KG1 (cell line): ENCODE measurements at places on chromosomes 5 and 9.

DNA sequence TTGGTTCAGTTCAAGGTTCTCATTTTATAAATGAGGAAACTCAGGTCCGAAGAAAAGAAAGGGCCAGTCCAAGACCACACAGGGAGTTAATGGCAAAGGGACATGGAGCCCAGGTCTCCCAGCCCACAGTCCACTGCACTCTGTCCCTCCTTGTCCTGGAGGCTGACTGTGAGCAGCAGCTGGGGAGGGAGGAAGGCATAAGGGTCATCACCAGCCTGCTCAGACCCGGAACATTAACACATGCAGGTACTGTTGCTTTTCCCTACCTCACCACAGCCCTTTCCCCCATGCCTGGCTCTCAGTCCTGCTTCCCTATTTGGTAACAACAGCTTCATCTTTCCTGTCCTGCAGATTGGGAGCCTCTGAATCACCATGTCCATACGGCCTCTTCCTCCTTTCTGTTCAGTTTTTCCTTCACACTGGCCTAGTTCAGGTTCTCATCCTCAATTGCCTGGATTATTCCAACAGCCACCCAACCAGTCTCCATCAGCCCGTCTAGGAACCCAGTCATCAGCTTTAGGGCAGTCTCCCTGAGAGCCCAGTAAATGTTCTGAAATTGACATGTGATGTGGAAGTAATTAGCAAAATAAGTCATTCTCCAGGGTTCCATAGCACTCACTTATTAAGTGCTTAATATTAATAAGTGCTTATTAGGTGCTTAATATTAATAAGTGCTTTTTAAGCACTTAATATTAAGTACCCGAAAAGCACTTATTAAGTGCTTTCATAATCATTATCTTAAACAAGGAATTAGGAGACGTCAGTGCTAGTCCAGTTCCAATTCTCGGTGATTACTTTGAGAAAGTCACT, 4.3 kb downstream of the GPX3 start:
- no peak for DNase-seq

DNA sequence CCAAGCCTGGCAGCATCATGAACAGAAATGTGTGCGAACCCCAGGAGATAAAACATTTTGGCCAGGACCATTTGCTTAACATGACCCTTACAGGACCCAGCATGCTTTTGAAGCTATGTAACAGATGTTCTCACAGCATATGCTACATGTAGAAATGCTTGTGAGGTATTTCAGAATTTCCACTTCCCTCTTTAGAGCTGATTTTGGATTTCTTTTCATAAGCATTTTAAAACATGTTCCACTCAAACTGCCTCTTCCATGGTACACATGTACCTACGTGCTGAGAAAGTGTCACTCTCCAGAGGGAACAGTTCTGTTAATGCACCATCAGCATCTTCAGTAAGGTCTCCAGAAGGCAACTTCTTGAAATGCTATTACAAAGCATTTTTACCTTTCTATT, 15.7 kb upstream of the TSSK1B start:
- no peak for DNase-seq

DNA sequence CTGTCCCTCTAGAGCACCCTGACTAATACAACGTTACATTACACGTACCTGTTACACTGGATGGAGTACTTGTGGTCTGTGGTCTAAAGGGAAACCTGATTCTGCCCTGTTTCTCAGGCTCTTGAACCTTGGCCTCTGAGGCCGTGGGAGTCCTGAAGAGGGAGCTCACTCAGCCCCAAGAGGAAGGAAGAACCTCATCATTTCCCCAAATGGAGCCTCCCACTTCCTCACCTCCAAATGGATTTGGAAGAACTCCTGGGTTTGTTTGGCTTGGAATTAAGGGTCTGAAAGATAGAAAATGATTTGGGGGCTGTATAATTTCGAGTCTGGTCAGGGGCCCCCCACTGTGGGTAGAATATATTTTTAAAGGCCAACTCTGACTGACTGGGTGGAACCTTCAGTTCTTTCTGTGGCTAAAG, 200.2 kb downstream of the SEMA6A start:
- no peak for DNase-seq

GRCh38 chr5:129820-130219, 37.9 kb downstream of the PLEKHG4B start:
- no peak for DNase-seq

DNA sequence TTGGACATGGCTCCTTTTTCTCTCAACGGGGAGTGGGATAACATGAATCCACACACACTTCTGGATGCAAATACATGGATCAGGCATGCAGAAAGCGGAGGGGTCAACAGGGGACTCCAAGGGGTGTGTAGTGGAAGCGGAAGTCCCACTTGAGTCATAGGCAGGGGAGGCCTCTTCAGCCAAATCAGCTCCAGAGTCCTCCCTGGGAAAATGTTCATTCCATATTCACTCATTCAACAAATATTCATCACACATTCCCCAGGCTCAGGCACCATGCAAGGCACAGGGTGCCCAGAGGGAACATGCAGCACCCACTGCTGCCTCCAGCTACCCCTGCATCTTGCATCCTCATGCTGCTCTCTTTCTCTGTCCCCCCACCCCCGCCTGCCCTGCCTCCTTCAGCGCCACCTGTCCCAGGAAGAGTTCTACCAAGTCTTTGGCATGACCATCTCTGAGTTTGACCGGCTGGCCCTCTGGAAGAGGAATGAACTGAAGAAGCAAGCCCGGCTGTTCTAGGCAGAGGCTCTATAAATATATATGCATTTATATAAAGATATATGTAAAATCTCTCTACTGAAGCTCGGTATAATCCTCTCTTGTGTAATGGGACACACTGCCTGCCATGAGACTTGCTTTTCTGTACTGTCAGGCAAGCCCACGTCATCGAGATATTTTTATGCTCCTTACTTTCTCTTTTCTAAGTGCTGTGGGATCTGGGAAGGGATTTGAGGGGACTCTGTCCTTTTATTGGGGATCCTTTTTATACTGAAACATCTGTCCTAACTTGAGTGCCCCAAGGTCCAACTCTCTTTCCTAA, 13.6 kb upstream of the AFAP1L1 start:
- no peak for DNase-seq

GRCh38 chr5:72841756-72842535, 25.5 kb downstream of the TNPO1 start:
- no peak for DNase-seq

DNA sequence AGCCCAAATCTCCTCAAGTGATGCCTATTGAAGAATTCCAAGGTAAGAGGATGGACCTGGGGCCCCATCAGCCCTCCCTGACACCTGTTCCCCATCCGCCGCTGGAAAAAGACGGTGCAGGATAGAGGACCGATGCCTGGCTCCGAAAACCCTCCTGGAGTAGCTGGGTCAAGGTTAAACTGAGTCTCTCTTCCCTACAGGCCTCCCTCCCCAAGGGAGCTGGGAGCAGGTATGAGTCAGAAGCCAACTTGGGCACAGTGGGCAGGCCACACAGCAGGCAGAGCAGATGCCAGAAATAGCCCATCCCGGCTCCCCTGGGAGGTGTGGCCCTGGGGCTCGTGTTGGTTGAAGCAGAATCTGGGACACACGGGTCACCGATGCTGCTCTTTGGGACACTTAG, 75.6 kb downstream of the NTNG2 start:
- DNase-seq: no peak

GRCh38 chr5:65721050-65721719, 724 bp downstream of the SGTB start:
- DNase-seq: no peak
